ENCODE measurements at places on chromosomes 4 and X.
A peak's percentile ranks its signal among the peaks of the same experiment; 100 is the strongest.

- no peak for DNase-seq
These were observed 19.4 kb downstream of the TAPT1 start for GRCh38 chr4:16206848-16207247.

GRCh38 chrX:355329-356050 lies 31.2 kb downstream of the PPP2R3B start:
- DNase-seq: no peak

GRCh38 chr4:157509341-157509740 lies 288.8 kb downstream of the GRIA2 start:
- no peak for DNase-seq

DNA sequence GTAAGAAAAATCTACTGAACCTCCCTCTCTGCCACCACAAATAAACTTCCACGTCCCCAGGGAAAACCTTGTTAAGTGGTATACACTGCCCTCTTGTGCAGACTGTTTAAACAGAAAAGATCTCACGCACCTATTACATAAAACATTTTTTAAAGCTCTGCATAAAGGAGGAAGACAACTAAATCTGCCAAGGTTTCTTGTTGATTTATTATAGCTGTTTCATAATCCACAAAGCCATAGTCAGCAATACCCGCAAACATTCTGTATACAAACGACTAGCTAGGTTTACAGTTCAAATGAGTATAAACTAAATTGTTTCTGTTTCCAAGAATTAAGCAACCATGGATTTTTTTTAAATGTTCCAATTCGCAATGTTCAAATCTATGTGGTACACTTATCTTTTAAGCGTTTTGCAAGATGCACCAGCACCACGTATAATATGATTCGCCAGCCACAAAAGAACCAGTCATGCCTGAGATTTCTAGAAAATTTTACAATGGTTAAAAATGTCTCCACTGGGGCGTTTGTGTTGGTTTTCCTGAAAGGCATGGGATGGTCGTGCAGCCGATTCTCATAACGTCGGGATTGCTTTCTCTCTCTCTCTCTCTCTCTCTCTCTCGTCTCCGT lies 164.6 kb downstream of the PRKX start:
- peak; percentile 72 for DNase-seq

- DNase-seq: no peak
These were observed 123.2 kb downstream of the FHIP1A start for GRCh38 chr4:151532001-151532708.

DNA sequence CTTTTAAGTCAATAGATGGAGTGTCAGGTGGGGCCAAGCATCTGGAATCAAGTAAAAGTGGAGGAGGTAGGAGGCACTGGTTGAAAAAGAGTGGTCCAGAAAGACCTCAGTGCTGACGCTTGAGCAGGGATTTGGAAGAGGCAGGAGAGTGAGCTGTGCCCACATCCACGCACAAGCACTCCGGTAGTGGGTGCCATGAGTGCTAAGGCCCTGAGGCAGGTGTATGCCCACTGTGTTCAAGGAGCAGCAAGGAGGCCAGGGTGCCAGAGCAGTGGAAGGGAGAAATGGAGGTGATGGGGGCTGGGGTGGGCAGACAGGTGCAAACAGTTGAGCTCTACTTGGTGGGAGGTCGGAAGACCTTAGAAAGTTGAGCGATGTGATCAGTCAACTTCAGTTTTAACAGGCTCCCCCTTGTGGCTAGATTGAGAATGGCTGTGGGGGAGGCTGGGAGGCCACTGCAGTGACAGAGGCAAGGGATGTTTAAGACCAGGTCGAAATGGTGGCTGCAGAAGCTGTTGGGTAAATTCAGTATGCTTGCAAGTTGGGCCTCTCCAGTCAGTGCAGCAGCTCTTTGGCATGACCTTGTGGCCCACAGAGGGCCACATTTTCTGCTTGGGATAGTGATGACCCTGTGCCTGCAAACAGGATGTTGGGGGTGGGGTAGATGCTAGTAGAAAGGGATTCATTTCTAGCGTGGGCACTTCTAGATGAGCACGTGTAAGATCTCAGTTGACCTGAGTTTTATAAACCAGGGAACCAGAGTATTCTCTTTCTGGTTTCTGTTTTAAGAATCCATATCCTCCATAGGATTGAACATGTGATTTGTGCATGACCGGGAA lies 12.7 kb downstream of the TKTL1 start:
- DNase-seq: peak; percentile 54

All from A172 (cell line).